ENCODE measurements at places on chromosomes 16 and 17.

DNA sequence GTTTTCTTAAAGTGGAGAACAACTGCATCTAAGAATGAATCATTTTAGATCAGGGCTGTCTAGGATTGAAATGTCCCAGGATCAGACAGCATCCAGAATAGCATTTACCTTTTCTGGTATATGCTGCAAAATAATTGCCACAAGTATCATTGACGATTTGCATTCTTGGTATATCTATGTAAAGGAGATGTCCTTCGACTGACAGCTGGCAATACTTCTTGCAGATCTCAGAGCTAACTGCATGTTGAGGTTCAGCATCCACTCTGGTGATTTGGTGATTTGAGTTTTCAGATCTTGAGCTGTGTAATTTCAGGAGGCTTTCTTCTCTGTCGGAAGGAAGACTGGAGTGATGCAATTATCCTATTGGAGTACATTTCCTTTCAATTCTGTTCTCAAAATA is 78.1 kb upstream of the CPHXL start:
- no peak for DNase-seq

GRCh38 chr16:17511340-17511739 is 40.6 kb upstream of the XYLT1 start:
- DNase-seq: no peak

- no peak for DNase-seq
These were observed 190.6 kb upstream of the FOXF1 start for GRCh38 chr16:86319585-86320236.

DNA sequence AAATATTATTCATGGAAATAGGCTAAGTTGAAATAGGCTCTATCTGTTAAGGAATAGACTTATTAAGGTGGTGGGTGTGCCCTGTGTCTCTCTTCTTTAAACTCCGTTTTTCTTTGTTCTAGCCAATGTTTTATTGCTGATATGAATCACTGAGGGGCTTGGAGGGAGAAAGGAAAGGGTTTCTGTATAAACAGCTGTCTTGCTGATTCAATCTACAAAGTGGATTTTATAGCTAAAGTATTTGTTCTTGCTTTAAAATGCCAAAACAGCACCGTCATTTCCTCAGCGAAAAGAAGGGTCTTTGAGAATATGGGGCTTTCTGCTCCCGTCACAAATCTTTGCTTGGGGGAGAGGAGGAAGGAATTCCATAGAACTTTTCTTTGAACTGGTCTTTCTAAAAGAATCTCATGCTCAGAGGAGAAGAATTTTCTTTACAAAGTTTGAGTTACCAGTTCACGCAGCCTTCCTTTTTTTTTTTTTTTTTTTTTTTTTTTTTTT is 39.3 kb downstream of the MSI2 start:
- DNase-seq: no peak

DNA sequence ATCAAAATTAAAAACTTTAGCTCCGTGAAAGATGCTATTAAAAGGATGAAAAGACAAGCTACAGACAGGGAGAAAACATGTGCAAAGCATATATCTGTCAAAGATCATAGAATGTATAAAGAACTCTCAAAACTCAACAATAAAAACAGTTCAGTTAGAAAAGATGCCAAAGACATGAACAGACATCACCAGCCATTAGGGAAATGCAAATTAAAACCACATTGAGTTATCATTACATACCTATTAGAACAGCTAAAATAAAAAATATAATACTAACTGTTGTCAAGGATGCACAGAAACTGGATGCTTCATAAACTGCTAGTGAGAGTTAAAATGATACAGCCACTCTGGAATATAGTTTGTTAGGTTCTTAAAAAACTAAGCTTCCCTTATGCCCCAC is 58.8 kb downstream of the NFATC3 start:
- no peak for DNase-seq

- no peak for DNase-seq
These were observed 41.9 kb downstream of the JPH3 start for GRCh38 chr16:87644186-87644585.

DNA sequence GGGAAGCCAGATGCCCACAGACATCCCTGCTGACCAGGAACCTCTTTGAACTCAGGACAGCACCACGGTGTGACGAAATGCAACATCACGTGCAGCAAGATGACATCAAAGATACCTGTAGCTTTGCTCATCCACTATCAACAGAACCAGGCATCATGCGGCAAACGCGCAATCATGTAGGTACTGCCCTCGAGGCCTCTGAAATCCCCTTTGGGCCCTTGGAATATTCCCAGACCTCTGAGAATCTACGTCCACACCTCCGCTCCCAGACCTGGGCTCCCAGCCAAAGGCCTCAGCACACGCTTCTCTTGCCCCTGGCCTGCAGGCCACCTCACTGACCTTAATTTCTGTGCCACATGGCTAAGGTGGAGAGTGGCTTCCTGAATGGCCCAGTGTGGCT is 7.3 kb downstream of the CX3CL1 start:
- no peak for DNase-seq

- DNase-seq: no peak
These were observed 107.8 kb downstream of the YPEL2 start for GRCh38 chr17:59439262-59439661.

GRCh38 chr17:12429116-12429515 is 236.6 kb upstream of the MYOCD start:
- DNase-seq: no peak

DNA sequence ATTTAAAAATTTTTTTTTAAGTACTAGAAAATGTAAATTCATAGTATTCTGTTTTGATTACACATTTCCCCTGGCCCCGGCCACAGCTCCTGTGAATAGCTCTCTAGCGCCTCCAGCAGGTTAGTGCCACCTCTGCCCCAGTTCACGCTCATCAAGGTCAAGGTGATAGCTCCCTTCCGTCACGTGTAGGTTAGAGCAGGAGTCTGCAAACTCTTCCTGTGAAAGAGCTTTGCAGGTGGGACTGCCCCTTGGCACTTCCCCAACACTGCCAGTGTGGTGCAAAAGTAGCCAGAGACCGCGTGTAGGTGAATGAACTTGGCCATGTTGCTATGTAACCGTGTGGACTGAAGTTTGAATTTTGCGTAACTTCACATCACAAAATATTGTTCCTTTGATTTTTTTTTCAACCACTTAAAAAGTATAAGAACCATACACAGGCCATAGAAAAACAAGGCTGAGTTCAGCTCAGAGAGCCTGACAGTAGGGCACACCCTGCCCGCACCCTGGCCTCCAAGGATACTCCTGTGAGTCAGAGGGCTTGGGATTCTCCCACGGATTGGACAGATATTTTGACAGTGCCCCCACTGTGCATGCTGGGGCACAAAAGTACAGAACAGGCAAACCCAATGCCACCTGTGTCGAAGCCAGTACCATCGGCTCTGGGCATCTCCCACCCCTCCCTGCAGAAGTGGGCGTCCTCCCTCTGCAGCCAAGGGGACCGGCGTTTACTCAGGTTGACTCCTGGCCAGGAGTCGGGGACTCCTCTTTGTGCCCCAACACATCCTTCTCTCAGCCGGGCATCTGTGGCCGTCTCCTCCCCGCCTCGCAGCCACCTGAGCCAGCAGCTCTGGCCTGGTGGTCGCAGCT is 92.0 kb upstream of the CHMP6 start:
- no peak for DNase-seq

DNA sequence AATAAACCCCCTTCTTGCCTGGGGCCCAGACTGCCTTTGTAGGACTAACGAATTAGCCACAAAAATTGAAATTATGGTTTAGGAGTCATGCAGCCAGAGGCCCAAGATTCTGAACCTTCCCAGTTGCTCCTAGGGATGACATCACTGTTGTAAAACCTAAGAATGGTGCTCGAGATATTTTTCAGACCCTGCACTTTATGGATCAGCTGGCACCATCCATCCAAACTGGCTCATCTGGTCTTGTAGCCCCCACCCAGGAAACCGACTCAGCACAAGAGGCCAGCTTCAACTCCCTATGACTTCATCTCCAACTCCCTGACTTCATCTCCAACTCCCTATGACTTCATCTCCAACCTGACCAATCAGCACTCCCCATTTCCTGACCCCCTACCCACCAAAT is 10.9 kb upstream of the EVPL start:
- DNase-seq: no peak
